ENCODE measurements at places on chromosomes 5 and 9. TPM values are rescaled to one million over a fixed set of nuclear protein-coding genes. Genes with fewer than 3 reads are reported as not detected.

Gene CEL
- 0.74 TPM for total RNA-seq

Gene PPIC
- total RNA-seq, result 17.8 TPM

Gene GSN
- total RNA-seq, result 43.6 TPM

Gene VAV2
- total RNA-seq, result 39.3 TPM

Gene KCNV2
- not detected for total RNA-seq
